ENCODE measurements at places on chromosomes 3 and 15.

GRCh38 chr3:179450901-179451264 lies 387 bp downstream of the GNB4 start:
- peak; percentile 46 for DNase-seq

DNA sequence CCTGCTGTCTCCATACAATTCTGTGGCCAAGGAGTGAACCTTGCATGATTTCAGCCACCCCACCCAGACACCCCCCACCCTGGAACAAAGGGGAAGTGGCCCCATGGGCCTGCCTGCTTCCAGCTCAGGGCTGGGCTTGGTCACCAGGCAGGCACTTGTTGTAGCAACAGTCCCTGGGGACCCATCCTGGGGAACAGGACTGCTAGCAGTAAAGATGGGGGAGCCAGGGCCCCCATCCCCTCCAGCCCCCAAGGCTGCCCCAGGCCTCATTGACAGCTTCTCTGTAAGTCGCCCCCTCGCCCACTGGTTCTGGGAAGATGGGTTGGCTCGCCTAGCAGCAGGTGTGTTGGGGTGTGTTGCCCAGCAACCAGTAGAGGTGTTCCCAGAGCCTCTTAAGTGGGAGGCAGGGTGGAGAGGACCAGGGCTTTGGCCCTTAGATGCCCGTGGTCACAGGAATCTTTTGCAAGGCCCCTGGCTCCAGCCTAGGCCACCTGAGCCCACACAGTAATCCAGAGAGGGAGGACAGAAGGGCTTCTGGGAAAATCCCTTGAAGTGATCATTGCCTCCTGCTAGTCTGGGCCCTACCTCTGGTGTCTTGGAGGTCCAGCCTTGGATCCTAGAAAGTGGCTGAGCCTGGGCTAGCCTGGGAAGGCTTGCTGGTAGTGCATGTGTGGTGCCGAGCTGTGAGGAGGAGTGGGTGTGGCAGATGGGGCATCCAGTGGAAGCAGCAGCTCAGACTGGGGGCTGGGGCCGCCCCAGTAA lies 48.9 kb downstream of the CYP11A1 start:
- DNase-seq: no peak

DNA sequence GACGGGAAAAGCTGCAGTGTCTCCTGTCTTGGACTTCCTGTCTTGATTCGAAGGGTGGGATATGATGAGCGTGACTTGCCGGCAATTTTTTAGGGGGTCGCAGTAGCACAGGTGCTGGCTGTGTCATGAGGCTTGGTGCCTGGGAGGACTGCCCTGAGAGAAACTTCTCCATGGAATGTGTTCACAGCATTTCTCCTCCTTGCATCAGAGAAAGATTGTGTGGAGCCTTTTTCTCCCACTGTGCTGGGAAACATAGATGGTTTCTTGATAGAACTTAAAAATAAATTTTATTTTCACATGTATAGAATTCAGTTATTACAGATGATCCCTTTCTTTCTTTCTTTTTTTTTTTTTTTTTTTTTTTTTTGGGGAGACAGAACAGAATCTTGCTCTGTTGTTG lies 121.4 kb downstream of the KLHL25 start:
- no peak for DNase-seq

DNA sequence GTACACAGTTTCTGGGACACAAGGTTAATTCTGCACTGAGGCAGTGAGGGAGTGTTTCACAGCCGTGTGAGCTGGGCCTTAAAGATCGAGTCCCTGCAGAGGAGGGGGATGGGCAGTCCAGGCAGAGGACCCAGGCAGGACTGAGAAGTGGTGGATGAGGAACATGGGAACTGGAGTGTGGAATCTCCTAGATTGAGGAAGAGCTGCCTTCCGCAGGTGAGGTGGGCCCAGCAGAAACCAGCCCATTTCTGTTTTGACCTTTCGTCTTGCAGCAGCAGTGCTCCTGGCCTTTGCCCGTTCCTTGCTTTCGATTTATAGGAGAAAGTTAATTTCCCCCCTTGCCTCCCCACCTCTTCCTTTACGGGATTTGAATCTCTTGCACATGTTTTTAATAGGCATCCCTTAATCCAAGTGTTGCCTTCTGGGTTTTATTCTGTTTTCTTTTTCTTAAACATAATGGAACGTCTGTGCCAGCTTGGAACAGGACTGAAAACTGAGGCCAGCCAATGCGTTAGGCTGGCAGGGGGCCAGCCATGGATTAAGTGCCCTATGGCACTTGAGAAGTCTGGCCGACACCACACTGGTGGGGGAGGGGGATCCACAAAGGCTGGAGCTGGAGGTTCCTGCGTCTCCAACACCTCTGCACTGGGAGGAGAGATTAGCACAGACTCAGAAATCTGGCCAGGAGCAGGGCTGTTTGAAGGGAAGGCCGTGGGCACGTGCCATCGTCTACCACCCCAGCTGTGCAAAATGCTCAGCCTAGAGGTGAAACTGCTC lies 78.1 kb downstream of the AAGAB start:
- DNase-seq: no peak

DNA sequence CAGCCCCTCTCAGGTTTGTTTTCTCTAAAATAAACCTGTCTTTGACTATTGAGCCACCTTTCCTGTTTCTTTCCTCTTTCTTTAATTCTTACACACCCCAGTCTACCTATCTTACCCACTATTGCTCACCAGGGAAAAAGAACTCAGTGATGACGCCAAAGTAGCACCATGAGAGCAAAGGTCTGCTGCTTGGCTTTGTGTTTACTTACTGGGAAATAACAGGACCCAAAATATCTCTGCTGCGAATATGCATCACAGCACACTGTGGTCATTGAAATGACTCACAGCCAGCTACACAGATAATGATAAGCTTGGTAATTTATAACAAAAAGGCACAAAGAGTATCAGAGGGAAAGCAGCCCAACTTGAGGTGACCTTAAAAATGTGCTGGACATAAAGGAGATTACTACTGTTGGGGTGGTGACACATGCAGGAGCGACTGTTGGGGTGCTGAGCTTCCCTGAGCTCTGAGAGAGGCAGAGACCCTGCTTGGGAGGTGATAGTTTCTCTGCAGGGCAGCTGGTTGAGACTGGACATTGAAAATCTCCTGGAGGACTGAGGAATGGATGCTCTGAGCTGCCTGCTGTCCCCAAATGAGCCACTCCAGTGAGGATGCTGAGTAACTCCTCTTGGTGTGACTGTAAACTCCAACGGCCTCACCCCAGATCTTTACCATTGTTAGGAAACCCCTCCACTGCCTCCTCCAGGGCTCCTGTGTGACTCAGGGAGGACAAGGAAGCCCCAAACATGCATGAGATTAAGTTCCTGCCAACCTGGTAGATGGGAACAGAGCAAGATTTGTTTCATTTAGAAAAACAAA lies 14.5 kb downstream of the EFCAB12 start:
- DNase-seq: peak; percentile 85

All from EL (cell line).